ENCODE measurements at places on chromosomes 7 and 10. TPM values are rescaled to one million over a fixed set of nuclear protein-coding genes. Genes with fewer than 3 reads are reported as not detected.

SEMA3E gene
- not detected for total RNA-seq

IFIT2 gene
- 5.6 TPM for total RNA-seq

GPC2 gene
- 39.0 TPM for total RNA-seq

KIFBP gene
- total RNA-seq = 15.6 TPM

SH2D4B gene
- total RNA-seq = 0.36 TPM

UBTD1 gene
- total RNA-seq = 2.7 TPM

MRC1 gene
- total RNA-seq = 1.3 TPM

PNLIPRP1 gene
- total RNA-seq = not detected

CYP3A7 gene
- not detected for total RNA-seq

GRCh38 chr10:127216786-127217185 is 20.4 kb upstream of the INSYN2A start:
- peaks cover 7% of the 10 kb centered on the region for H3K27me3 ChIP-seq
- no peak overlapping the region for H3K4me3 ChIP-seq
- H3K27ac ChIP-seq = no peak overlapping the region
- DNase-seq = no peak
- no peaks in the 10 kb centered on the region for H3K4me1 ChIP-seq

- H3K36me3 ChIP-seq = no peaks in the 10 kb centered on the region
- no peak overlapping the region for H3K27ac ChIP-seq
- DNase-seq = no peak
- H3K27me3 ChIP-seq = no peaks in the 10 kb centered on the region
- no peaks in the 10 kb centered on the region for H3K4me1 ChIP-seq
These were observed 12.6 kb downstream of the CPA4 start for GRCh38 chr7:130305433-130306042.

DNA sequence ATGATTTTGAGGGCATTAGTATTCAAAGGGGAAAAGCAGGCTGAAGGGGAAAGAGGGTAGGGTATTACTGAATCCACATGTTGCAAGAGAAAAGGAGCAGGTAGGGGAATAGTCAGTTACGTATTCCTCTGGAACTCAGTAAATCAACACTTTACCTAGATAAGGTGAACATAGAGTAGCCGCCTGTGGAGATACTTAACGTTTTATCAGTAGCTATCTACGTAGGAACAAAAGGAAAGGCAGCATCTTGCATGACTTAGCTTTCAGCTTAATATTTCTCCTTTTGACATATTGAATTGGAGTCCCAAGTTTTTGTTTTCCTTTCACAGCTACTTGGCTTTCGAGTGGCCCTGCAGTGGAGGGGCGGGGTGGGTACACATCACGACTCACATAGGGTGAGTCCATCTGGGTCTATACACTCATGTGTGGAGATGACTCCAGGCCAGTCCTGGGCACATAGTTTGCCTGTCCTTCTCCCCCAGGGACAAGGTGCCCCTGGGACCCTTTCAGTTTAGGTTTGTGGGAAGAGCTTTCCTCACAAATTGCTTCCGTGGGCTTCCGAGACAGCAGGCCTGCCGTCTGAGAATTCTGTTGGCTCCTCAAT is 48.1 kb downstream of the CCNY start:
- H3K27me3 ChIP-seq = no peaks in the 10 kb centered on the region
- H3K4me1 ChIP-seq = peaks cover 31% of the 10 kb centered on the region
- DNase-seq = no peak

DNA sequence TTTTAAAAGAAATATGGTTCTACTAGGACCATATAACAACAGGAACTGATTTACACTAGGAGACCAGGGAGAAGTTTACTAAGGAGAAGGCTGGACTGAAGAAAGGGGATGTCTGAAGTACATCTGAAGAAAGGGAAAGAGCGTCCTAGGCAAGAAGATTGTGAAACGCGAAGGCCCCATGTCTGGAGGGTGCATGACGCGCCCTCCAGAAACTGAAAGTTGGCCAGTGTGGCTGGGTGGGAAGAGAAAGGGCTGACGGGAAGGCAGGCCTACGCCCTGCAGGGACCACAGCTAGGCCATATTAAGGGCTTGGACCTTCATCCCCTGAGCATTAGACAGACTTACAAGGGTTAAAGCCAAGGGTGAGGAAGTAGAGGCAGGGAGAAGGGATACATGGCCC is 158.0 kb downstream of the TRIL start:
- peaks cover 4% of the 10 kb centered on the region for H3K27me3 ChIP-seq
- H3K4me1 ChIP-seq = no peaks in the 10 kb centered on the region
- H3K27ac ChIP-seq = no peak overlapping the region
- no peak overlapping the region for H3K4me3 ChIP-seq

GRCh38 chr7:112869111-112869774 is 79.0 kb upstream of the TMEM168 start:
- H3K4me1 ChIP-seq = peaks cover 26% of the 10 kb centered on the region
- DNase-seq = no peak
- H3K27ac ChIP-seq = no peak overlapping the region
- no peaks in the 10 kb centered on the region for H3K27me3 ChIP-seq

DNA sequence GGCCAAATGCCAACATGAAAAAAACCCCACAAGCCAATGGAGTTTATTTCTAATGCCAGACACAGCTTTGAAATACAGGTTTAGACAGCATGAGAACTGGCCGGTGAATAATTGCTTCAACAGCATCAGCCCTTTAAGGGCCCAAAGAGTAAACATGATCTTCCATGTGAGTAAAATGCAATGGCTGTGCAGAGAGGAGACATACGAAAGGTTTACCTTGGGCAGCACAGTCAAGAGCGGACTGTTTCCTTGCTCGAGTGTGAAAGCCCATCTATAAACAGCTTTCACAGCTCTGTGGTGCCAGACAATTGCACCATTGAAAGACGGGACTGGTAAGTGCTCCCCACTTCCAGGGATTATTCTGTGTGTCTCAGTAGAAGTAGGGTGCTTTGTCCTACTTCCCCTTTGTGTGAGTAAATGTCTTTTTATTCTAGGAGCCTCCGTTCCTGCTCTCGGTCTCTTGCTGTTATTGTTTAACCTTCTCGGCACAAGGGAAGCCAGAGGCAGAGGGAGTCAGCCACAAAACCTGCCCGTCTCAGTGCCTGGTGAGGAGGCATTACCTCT is 77.8 kb upstream of the KAT6B start:
- H3K27me3 ChIP-seq = no peaks in the 10 kb centered on the region
- no peak overlapping the region for H3K27ac ChIP-seq
- DNase-seq = no peak

GRCh38 chr7:104552102-104552501 is 223.7 kb downstream of the LHFPL3 start:
- H3K4me3 ChIP-seq = no peak overlapping the region
- no peak for DNase-seq
- no peak overlapping the region for H3K27ac ChIP-seq
- peaks cover 7% of the 10 kb centered on the region for H3K27me3 ChIP-seq
- H3K36me3 ChIP-seq = no peaks in the 10 kb centered on the region

- peaks cover 20% of the 10 kb centered on the region for H3K27me3 ChIP-seq
- no peak overlapping the region for H3K27ac ChIP-seq
- no peak for DNase-seq
These were observed 383.5 kb downstream of the GRID1 start for GRCh38 chr10:85983051-85983450.

DNA sequence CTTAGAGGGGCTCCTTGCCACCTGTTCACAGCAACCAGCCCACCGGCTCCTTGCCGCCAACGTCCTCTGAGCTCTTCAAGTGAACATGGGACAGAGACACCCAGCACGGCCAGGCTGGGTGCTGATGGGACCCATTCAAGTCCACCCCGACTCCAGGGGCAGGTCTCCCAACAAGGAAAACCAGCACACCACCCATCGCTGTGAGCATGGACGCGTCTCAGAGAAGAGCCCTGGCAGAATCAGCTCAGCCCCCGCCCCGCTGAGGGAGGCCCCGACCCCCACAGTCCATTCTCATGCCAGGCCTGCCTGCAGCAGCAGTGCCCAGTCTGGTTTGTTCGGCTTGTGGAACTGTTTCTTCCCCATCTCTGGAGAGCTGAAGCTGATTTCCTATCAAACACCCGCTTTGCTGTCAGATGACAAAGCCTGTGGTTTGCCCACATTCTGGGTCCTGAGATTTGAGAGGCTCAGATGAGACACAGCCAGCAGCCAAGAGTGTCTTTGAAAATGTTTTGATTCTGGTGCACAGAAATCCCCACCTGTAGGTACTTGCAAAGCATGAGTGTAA is 216.6 kb downstream of the ZMYND11 start:
- H3K27ac ChIP-seq = peak overlapping the region; percentile 73
- peak; percentile 49 for DNase-seq
- no peaks in the 10 kb centered on the region for H3K27me3 ChIP-seq

DNA sequence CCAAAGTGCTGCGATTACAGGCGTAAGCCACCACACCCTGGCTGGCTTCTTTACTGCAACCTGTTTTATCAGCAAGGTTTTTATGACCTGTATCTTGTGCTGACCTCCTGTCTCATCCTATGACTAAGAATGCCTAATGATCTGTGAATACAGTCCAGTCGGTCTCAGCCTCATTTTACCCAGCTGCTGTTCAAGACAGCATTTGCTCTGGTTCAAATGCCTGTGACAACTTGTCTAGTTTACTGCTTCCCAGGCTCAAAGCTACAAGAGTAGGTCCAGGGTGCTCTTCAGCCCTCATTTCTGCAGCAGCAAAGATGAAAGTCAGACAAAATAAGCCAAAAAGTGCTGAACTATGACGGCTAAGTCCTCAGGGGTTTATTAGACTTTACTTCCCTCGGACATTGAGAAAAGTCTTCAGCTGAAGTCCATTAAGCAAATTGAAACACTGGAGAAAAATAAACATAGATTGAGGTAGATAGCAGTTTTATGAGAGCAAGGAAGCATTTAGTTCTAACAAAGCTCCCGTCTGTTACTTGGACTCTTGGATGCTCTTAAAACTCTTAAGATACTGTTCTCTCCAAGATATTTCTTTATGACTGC is 12.5 kb upstream of the LYZL1 start:
- no peaks in the 10 kb centered on the region for H3K4me1 ChIP-seq
- no peak overlapping the region for H3K27ac ChIP-seq
- no peaks in the 10 kb centered on the region for H3K36me3 ChIP-seq
- DNase-seq = no peak

GRCh38 chr10:77056650-77057049 is 581.0 kb downstream of the KCNMA1 start:
- H3K27ac ChIP-seq = no peak overlapping the region
- no peak for DNase-seq
- H3K36me3 ChIP-seq = no peaks in the 10 kb centered on the region
- H3K4me1 ChIP-seq = no peaks in the 10 kb centered on the region
- no peaks in the 10 kb centered on the region for H3K27me3 ChIP-seq
- H3K4me3 ChIP-seq = no peak overlapping the region

DNA sequence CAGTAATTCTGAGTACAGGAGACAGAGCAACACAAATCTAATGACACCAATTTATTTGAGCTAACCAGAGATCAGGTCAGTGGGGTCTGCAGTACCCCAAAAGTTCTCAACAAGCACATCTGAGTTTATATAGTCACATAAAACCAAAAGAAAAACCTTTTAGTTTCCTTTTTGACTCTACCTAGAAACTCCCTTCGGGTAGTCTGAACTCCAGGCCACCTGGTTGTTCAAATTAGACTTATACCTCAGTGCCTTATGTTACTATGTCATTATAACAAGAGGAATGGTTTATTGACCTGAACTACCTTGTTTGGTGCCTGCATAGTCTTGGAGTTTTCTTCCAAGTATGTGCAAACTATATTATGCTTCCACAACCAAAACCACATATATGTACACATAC is 14.6 kb downstream of the ZCWPW1 start:
- no peaks in the 10 kb centered on the region for H3K4me1 ChIP-seq
- H3K36me3 ChIP-seq = no peaks in the 10 kb centered on the region
- no peak overlapping the region for H3K4me3 ChIP-seq
- no peak overlapping the region for H3K27ac ChIP-seq
- DNase-seq = no peak
- H3K27me3 ChIP-seq = no peaks in the 10 kb centered on the region

DNA sequence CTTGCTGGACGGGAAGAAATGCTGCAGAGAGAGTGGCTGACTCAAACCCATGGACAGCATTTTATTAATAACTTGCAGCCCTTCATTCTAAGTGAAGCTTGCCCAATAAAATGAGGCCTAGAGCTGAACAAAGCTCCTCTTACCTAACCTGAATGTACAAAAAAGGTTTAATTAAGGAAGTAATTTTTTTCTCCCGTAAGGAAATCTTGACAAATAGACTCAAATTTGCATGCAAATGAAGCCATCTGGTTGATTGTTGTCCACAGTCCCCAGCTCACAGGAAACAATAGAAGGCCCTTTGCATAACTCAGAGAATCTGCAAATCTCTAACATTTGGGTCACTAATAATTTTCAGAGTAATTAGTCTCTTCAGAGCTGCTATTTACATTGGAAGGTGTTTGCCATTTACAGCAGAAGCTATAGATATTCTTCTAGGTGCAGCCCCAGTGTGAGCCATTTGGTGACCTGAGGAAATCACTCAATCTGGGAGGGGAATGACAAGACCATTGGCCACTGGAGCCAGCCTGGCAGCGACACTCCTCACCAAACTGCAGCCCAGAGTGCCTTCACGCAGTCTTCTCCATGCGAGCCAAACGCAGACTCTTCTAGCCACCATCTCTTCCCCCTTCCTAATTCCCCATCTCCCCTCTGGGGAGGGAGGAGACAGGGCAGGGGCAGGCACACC is 483.0 kb upstream of the C7orf33 start:
- peaks cover 15% of the 10 kb centered on the region for H3K27me3 ChIP-seq
- DNase-seq = no peak
- no peaks in the 10 kb centered on the region for H3K4me1 ChIP-seq
- H3K27ac ChIP-seq = no peak overlapping the region
- H3K4me3 ChIP-seq = no peak overlapping the region
- H3K36me3 ChIP-seq = no peaks in the 10 kb centered on the region

DNA sequence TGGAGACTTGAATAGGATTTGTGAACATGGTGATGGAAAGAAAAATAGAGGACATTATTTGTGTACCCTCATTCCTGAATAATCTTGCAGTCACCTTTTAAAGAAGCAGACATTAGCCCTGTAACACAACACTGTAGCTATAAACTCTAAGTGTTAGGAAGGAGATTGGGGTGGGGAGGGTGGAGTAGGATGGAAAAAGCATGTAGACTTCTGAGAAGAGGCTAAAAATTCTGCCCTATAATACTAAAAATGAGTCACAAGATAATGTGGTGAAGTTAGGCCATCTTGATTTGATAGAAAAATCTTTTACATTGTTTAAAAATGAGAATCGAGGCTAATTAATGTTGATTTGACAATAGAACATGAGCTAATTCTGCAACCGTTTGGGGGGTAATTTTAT is 128.8 kb downstream of the LCOR start:
- H3K4me1 ChIP-seq = no peaks in the 10 kb centered on the region
- no peak for DNase-seq
- peaks cover 8% of the 10 kb centered on the region for H3K36me3 ChIP-seq
- no peaks in the 10 kb centered on the region for H3K27me3 ChIP-seq
- H3K4me3 ChIP-seq = no peak overlapping the region
